Amniotic epithelial cell (primary cell): ENCODE measurements at places on chromosomes 7 and 10.
A peak's percentile ranks its signal among the peaks of the same experiment; 100 is the strongest.

GRCh38 chr7:125391921-125392320, 462.3 kb upstream of the POT1 start:
- DNase-seq = no peak

- DNase-seq = peak; percentile 87
These were observed 97.4 kb upstream of the BMPER start for GRCh38 chr7:33807779-33808482.

DNA sequence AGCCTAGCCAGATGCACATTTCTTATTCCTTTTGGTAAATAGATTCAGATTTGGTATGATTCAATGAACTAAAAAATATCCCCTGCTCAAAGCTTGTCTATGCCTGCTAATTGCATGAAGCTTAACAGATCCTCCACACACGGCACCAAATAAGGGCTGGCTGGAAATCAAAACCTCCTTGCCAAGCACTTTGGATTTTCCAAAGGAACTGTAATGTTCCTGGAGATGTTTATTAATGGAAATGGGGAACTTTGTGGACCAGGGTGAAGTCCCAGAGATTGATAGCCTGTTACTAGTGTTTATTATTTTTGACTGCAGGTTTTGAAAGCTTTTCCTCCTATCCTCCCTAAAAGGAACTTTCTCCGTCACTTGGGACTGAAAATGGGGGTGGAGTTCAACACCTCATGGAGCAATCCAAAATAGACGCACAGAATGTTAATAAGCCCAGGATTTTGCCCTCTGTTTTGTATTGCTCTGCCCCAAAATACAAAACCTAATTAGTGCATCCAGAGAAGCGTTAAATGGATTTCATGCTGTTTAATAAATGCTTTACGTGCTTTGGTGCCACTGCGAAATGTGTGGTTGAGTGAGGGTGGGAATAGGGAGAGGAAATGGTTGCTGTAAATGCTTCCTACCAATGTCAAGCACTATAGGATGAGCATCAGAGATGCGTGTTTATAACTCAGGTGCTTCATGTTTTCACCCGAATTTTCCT, 1027.7 kb downstream of the LRMDA start:
- DNase-seq = no peak

DNA sequence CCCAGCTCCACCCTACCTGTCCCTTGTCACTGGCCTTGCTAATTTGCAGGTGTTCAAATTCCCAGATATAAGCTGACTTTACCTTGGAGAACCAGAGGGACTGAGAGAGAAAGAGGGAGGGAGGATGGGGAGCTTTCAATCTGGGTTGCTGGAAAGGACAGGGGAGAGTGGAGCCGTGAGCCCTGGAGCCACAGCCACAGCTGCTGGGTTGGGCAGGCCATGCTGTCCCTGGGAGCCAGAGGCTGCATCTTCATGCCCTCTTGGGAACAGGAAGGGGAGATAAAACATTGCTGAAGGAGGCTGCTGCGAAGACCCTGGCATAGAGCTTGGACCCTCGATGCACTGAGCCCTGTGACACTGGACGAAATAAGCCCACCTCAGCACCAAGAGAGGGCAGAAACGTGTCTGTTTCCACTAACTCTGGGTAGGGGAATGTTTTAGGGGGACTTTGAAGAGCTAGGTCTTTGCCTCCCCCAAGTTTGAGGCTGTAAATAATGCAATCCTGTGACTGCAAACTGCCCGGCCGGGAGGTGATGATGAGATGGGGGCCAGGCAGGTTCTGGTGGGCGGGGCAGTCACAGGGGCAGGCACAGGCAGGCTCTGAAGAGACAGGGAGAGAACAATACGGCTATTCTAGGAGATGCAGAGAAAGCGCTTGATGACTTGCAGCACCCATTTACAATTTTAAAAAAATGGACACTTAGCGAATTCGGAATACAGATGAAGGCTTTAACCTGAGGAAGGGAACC, 5.8 kb upstream of the JAKMIP3 start:
- no peak for DNase-seq

DNA sequence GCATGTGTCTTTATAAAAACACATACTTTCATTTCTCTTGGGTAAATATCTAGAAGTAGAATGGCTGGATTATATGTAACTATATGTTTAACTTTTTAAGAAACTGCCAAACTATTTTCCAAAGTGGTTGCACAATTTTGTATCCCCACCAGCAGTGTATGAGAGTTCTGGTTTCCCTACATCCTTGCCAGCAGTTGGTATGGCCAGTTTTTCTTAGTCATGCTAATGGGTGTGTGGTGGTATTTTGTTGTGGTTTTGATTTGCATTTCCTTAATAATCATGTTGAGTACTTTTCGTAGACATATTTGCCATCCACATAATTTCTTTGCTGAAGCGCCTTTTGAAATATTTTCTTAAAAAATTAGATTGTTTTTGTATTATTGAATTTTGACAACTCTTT, 60.3 kb downstream of the NEUROG3 start:
- peak; percentile 20 for DNase-seq

DNA sequence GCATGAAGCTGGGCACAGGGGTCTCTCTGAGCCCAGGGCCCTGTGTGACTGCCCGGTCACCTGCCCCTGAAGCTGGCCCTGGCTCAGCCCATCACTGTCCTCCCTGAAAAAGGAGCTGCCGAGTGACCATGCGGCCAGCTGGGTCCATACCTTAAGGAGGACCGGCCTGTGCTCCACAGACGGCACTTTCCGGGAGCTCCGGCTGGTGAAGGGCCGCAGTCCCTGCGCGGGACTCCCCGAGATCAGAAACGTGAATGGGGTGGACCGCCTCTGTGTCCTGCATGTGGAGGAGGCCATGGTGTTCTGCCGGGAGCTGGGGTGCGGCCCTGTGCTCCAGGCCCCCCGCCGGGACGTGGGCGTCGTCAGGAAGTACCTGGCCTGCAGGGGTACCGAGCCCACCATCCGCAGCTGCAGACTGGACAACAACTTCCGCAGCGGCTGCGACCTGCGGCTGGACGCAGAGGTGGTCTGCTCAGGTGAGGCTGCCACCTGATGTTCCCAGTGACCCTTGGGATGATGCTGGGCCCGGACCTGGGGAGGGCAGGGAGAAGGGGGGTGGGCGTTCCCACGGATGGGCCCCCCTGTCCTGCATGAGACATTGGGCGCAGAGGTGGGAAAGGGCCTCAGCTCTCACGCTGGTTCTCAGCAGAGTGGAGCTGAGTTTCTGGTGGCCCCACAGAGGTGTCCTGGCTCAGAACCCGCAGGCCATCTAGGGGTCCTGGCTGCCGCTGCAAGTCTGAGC, 3.5 kb downstream of the SCART1 start:
- no peak for DNase-seq

- no peak for DNase-seq
These were observed 344.8 kb upstream of the FZD8 start for GRCh38 chr10:35986756-35987502.
